Stimulated activated CD8-positive, alpha-beta memory T cell treated with anti-CD3 and anti-CD28 coated beads, Interleukin-7, amount 100 ng/mL, for 48 hours (primary cell): ENCODE measurements at places on chromosomes 16 and 17.
A peak's percentile ranks its signal among the peaks of the same experiment; 100 is the strongest.

DNA sequence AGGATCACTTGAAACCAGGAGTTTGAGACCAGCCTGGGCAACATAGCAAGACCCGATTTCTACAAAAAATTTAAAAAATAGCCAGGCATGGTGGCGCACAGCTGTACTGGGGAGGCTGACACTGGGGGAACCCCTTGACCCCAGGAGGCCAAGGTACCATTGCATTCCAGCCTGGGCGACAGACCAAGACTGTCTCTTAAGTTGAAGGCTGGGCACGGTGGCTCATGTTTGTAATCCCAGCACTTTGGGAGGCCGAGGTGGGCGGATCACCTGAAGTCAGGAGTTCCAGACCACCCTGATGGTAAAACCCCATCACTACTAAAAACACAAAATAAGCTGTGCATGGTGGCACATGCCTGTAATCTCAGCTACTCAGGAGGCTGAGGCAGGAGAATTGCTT, 74.9 kb downstream of the LITAF start:
- DNase-seq = no peak

GRCh38 chr16:424623-425081, 797 bp upstream of the RAB11FIP3 start:
- no peak for DNase-seq

- no peak for DNase-seq
Measured at GRCh38 chr17:4788159-4788806, 481 bp upstream of the GLTPD2 start.

DNA sequence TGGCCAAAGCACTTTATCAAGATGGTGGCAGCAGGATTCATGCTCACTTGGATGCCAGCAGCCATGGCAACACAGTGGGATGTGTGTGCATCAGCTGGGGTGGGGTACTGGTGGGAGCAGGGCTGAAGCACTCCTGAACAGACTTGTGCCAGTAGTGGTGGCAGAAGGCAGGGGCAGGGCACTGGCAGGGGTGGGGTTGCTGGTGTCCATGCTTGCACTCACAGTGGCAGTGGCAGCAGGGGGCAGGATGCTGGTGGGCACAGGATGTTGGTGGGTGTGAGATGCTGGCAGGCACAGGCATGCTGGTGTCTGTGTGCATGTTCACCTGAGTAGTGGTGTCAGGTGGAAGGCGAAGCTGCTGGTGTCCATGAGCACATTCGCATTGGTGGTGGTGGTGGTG, 161.0 kb upstream of the PMFBP1 start:
- no peak for DNase-seq

DNA sequence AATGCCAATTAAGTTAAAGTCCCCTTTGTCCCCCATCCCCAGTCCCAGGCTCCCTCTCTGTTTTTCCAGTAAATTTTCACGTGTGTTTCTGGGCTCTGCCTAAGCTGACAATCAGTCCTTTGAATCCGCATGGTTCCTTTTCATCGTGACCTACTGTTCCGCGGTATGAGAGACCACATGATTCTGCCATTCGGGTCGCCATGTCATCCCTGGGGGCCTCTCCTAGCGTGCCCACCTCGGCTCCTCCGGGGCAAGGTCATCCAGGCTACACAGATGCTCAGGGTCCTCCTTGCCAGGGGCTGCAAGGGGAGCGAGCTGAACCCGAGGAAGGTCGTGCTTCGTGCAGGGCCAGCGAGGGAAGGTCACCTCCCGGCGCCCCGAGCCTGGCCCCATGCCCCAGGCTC, 157.6 kb downstream of the RAB11FIP4 start:
- DNase-seq = peak; percentile 15

GRCh38 chr17:80963812-80964543, 27.7 kb upstream of the CHMP6 start:
- DNase-seq = no peak

DNA sequence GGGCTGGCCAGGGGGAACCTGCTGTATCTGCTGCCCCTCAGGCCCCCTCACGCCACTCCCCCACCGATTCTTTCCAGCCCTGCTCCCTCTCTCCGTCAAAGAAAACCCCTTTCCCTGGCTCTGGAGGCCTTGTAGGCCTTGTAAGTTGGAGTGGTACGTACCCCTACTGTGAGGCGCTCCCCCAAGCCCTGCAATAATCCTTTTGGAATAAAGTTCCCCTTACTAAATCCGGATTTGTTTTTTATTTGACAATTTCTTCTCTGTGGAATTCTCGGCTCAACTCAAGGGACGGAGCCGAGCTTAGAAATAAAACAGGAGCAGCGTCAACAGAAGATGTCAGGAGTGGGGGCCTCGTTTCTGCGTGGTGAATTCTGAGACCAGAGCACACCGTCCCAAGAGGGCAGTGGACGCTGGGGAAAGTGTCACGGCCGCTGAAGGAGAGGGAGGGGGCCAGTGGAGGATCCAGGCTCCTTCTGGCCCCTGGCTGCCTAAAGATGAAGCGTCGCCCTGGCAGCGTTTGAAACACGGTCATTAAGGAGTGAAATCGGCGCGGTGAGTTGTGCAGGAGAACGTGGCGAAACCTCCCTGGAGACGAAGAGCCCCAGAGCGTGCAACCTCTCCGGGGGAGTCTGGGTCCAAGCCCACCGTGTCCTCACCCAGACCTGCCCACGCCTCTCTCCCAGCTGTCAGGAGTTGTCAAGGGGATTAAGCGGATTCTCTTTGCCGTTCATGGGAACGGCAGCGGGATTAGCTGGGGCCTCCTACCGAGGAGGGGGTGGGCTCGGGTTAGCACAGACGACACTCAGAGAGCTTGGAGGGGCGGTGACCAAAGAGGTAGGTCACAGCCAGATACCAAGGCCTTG, 47.0 kb downstream of the SLC7A5 start:
- DNase-seq = no peak

GRCh38 chr16:17241264-17241835, 229.4 kb downstream of the XYLT1 start:
- no peak for DNase-seq

GRCh38 chr17:71937914-71938313, 182.9 kb upstream of the SOX9 start:
- no peak for DNase-seq

DNA sequence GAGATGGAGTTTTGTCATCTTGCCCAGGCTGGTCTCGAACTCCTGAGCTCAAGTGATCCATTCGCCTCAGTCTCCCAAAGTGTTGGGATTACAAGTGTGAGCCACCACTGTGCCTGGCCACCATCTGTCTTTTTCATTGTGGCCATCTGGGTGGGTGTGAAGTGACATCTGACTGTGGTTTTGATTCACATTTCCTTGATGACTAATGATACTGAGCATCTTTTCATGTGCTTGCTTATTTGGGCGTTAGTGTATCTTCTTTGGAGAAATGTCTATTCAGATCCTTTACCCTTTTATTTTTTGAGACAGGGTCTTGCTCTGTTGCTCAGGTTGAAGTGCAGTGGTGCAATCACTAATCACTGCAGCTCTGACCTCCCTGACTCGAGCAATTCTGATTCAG, 53.9 kb upstream of the ERN1 start:
- peak; percentile 13 for DNase-seq

DNA sequence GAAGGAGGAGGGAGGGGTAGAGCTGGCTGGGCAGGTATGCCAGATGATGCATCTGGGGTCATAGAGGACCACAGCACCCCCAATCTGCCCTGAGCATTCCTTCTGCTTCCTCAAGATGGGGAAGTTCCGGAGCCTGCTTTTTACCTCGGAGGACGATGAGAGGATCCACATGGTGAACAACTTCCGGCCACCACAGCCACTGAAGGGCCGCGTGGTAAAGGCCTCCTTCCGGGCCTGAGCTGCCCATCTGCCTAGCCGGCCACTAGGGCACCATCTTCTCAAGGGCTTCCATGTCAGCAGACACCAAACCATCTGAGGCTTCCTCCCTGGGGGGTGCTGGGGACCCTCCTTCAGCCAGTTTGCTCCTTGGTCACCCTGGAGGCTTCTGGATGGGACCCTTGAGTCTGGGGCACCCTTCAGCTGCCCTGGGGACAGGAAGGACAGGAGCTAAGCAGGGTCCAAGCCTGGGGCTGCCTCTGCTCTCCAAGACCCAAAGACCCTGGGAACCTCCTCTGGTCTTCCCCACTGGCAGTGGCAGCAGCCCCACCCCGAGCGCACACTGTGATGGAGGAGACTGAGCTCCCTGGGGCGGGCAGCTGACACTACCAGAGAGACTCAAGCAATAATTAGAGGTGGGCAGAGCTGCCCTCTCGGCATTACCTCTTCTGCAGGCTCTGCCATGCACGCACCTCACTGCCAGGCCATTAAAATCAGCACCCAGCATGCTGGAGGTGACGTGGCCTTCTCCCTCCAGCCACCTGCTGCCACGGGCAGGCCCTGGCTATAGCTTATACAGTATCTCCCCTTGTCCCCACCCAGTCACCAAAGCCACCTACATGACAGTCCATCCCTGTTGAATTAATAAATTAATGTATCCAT, 9.3 kb downstream of the CA7 start:
- DNase-seq = no peak

- DNase-seq = no peak
Measured at GRCh38 chr16:15464401-15465186, 30.2 kb downstream of the BMERB1 start.

GRCh38 chr17:66466840-66467367, 164.5 kb downstream of the PRKCA start:
- peak; percentile 68 for DNase-seq

- no peak for DNase-seq
Measured at GRCh38 chr16:4264546-4264945, 8.3 kb downstream of the TFAP4 start.

- no peak for DNase-seq
Measured at GRCh38 chr17:11628374-11628773, 30.1 kb downstream of the DNAH9 start.

GRCh38 chr17:80668375-80669148, 123.9 kb downstream of the RPTOR start:
- no peak for DNase-seq

DNA sequence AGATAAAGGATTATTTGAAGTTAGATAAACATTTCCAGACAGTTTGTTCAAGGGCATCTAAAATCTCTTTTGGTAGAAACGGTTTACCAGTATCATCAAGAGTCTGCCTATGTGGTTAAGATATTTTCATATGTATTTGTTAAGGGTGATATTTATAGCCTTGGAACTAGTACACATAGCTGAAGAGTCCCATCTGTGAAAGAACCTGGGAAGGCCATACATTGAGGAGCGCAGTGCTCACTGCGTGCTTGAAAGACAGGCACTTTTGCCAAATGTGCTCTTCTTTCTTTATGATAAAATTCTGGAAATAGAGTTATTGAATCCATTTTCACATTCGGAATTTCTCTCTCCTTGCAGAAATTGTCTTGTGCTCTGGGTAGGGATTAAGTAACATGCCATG, 7.7 kb downstream of the IGSF6 start:
- no peak for DNase-seq

DNA sequence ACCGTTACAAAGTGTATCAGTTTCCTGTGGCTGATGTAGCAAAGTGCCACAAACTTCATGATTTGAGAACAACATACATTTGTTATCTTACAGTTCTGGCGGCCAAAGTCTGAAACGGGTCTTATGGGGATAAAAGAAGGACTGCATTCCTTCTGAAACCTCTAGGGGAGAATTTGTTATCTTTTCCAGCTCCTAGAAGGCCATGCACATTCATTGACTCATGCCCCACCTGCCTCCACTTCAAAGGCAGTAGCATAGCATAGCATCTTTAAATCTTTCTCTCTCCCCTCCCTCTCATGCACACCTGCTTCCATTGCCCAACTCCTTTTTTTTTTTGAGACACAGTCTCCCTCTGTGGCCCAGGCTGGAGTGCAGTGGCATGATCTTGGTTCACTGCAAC, 190.7 kb upstream of the DYNLRB2 start:
- DNase-seq = no peak

DNA sequence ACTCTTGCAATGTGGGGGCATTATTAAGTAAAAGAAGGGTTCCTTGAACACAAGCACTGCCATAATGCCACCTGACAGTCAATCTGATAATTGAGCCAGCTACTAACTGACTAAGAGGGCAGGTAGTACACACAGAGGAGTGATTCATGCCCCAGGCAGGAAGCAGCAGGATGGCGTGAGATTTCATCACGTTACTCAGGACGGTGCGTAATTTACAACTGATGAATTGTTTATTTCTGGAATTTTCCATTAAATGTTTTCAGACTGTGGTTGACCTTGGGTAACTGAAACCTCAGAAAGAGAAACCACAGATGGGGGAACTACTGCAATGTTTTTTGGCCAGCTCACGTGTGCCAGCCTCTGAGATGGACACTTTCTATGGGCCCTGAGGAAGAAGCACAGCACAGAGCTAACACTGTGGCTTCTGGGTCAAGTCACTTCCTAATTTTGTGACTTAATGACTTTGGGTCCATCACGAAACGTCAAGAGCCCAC, 46.7 kb downstream of the C17orf67 start:
- DNase-seq = peak; percentile 66

DNA sequence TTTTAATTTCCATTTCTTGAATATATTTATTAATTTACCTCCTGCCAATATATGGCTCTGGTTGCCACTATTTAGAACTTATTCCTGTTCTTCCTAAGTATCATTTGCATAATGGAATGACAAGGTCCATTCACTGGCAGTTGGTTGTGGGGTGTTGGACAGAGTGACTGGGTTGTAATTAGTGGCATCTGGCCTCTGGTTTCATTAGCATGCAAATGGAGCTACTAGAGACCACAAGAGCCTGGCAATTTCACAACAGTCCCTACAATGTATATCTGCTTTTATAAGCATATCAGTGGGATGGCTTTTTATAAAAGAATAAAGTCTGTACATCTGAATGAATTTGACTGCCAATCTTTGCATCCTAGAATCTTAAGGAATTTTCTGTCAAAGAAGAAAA, 1030.9 kb upstream of the CDH8 start:
- no peak for DNase-seq
